ENCODE measurements at places on chromosomes 11 and 22. TPM values are rescaled to one million over a fixed set of nuclear protein-coding genes. Genes with fewer than 3 reads are reported as not detected.

The CD3E gene
- 500 TPM for total RNA-seq

The B4GALNT4 gene
- total RNA-seq, result 1.4 TPM

The CHKA gene
- total RNA-seq, result 10.1 TPM

The CECR2 gene
- total RNA-seq, result 0.06 TPM

The MFNG gene
- 245 TPM for total RNA-seq

The SC5D gene
- total RNA-seq, result 22.4 TPM

The ZNF280B gene
- total RNA-seq, result 4.1 TPM

The SPDYC gene
- total RNA-seq, result not detected

The SULT4A1 gene
- 0.11 TPM for total RNA-seq

The RIMBP3B gene
- total RNA-seq, result 0.39 TPM

The OR2AG2 gene
- total RNA-seq, result not detected

The ART1 gene
- total RNA-seq, result not detected

The GSTT2B gene
- total RNA-seq, result 0.41 TPM

The CRYBB1 gene
- not detected for total RNA-seq

The OR56B1 gene
- total RNA-seq, result not detected

The OR5P2 gene
- total RNA-seq, result not detected

The SPON1 gene
- total RNA-seq, result 0.90 TPM

The MMP12 gene
- not detected for total RNA-seq

The API5 gene
- 95.2 TPM for total RNA-seq

The CHRNA10 gene
- total RNA-seq, result 4.6 TPM

Data from activated T-helper 17 cell treated with anti-CD3 and anti-CD28 coated beads, Interleukin-2, amount 50 U/mL, for 72 hours (primary cell).